Activated CD4-positive, alpha-beta T cell treated with anti-CD3 and anti-CD28 coated beads, Interleukin-2, amount 50 U/mL, for 16 hours (primary cell): ENCODE measurements at places on chromosomes 4 and X.

DNA sequence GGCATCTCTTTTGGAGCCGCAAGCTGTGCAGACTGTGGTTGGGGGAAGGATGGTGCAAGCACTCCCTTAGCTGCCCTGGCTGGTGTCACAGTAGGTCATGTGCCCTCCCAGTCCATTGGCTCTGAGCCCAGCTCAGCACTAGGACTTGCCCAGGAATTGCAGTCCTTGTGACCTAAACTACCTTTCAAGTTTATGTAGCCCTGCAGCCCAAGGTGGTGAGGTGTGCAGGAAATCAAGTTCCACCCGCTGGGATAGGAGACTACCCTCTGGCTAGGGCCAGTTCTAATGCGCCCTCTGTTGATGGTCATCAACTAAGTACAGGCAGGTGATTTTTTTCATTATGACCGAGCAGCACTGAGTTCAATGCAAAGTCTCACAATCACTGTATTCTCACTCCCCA lies 335.2 kb downstream of the UBE2NL start:
- peak; percentile 1 for DNase-seq

GRCh38 chrX:38570396-38570795 lies 9.1 kb downstream of the TSPAN7 start:
- DNase-seq = no peak

GRCh38 chr4:76830612-76830963 lies 67.4 kb downstream of the SOWAHB start:
- no peak for DNase-seq

- DNase-seq = peak; percentile 60
Observed at GRCh38 chr4:169416997-169417396, 146.2 kb upstream of the SH3RF1 start.

DNA sequence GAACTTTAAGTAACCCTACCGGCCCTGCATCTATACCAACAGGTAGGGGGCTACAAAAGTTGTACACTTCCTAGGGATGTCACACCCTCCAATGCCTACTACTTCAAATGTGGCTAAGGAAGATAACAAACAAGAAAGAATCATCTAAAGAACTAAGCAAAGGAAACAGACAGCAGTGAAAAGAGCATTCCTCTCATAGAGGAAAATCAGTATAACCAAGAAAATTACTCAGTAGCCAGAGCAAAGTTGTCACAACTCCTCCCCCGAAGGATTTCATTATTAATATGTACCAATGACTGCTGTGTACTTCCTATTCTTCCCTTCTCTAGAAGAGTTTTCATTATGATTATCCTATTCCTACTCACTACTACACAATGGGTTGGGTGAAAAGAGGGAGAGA lies 12.6 kb downstream of the ANKRD17 start:
- no peak for DNase-seq

GRCh38 chrX:96006281-96006680 lies 678.4 kb upstream of the DIAPH2 start:
- DNase-seq = no peak

- DNase-seq = no peak
Observed at GRCh38 chrX:46866726-46867125, 29.9 kb downstream of the RP2 start.

DNA sequence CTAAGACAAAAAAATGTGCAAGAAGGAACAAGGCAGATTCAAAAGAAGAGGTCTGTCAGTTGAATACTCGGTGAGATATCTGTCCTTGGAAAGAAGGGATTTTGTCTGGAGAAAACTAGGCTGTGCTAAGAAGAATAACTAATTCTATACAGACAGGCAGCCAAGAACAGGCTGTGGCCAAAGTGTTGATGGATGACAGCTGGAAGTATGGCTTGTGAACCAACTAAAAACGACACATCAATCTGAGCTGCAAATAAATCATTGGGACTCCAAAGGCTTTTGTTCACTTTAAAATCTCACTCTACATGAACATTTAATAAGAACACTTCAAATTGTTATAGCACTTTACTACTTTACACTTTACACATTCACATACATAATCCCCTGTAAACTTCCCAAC lies 70.5 kb upstream of the IGSF1 start:
- no peak for DNase-seq

DNA sequence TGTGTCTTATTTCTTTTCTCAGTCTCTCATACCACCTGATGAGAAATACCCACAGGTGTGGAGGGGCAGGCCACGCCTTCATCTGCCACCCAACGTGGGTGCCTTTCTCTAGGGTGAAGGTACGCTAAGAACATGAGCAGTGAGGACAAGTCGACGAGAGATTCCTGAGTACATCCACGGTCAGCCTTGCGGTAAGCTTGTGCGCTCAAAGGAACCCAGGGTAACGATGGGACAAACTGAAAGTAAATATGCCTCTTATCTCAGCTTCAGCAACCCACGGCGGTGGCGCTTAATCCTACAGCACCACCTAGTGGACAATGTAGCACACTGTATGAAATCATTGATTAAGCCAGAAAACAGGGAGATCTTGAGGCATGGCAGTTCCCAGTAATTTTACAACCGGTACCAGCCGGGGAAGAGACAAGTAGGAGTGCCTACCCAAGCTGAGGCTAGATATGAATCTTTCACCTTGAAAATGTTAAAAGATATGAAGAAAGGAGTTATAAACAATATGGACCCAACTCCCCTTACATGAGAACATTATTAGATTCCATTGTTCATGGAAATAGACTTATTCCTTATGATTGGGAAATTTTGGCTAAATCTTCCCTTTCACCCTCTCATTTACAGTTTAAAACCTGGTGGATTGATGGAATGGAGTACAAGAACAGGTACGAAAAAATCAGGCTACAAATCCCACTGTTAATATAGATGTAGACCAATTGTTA lies 63.0 kb downstream of the ZNF732 start:
- DNase-seq = peak; percentile 63

DNA sequence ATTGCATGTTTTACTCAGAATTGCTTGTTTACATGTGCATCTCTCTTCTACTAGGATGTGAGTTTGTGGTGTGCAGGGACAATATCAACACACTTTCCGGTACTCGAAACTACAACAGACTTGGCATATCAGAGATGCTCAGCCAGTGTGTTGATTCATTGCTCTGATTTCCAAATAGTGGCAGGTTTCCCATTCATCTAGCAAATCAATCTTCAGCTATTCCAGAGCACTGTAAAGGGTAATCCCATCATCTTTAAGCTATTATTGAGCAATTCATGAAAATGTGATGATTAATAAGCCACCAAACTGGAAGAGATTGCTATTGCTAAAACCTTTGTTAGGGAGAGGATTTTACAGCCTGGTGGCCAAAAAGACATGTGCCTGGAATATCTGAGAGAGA lies 574.2 kb upstream of the CPEB2 start:
- DNase-seq = no peak

DNA sequence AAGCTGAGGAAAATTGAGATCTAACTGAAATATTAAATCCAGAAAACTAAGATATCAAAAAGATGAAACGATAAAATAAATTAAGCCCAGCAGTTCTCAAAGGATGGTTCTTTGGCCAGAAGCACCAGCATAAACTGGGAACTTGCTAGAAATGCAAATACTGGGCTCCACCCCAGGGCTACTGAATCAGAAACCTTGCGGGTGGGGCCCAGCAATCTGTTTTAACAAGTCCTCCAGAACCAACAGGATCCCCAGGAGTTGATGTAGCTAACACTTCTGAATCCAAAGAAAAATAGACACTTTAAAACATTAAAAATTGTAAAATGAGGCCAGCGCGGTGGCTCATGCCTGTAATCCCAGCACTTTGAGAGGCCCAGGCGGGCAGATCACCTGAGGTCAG lies 14.1 kb upstream of the TMEM154 start:
- no peak for DNase-seq

DNA sequence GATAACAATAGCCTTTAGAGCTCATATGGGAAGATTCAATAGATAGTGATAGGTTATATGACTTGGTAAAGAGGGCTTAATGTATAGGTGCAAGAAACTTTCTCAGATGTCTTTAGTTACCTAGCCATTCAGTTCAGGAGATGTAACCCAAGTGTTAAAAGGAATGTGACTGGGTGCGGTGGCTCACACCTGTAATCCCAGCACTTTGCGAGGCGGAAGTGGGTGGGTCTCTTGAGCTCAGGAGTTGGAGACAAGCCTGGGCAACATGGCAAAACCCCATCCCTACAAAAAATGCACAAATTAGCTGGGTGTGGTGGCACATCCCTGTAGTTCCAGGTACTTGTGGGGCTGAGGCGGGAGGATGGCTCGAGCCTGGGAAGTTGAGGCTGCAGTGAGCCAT lies 7.9 kb downstream of the TET2 start:
- DNase-seq = no peak

DNA sequence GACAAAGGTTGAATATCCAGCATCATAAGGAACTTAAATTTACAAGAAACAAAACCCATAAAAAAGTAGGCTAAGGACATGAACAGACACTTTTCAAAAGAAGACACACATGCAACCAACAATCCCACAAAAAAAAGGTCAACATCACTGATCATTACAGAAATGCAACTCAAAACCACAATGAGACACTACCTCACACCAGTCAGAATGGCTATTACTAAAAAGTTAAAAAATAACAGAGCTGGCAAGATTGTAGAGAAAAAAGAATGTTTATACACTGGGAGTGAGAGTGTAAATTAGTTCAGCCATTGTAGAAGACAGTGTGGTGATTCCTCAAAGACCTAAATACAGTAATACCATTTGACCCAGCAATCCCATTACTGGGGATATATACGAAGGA lies 474.7 kb downstream of the TRIML1 start:
- no peak for DNase-seq

DNA sequence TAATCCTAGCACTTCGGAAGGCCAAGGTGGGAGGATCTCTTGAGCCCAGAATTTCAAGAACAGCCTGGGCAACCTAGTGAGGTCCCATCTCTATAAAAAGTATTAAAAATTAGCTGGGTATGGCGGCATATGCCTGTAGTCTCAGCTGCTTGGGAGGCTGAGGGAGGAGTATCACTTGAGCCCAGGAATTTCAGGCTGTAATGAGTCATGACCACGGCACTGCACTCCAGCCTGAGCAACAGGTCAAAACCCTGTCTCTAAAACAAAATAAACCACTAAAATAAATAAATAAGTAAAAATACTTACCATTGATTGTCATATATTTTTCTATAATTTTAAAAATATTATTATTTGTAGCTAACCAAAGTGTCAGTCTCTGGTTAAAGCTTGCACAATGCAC lies 315.6 kb upstream of the SMIM31 start:
- DNase-seq = no peak

GRCh38 chr4:78568640-78569305 lies 17.2 kb downstream of the ANXA3 start:
- no peak for DNase-seq

DNA sequence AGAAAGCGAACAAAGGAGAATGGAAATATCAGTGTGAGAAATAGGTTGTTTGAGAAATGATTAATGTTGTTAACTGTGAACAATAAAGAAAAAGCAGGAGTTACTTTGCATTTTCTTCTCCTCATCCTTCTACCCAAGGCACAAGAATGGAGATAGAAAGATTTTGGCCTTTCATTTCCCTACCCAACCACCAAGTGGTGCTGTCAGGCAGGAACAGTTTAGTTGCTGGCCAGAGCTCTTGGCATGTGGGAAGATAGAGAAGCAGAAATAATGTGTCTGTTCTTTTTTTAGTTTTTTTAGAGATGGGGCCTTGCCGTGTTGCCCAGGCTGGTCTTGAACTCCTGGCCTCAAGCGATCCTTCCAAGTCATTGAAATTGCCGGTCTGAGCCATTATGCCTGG lies 12.8 kb downstream of the HOPX start:
- no peak for DNase-seq

DNA sequence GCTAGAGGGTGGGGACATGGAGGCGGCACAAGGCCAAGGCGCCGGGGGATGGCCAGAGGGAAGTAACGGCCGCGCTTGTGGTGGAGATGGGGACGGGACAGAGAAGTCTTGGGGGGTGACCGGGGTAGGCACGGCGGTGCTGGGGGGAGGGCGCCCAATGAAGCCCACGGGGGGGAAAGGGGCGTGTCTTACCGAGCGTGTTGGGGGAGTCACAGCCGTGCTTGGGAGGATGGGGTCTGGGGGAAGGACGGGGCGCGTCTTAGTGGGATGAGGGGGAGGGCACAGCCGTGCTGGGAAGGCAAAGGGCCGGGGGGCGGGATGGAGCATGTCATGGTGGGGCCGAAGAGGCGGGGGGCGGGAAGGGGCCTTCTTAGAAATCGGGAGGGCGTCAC lies 952 bp downstream of the ARSD start:
- no peak for DNase-seq

GRCh38 chrX:136754651-136755050 lies 26.1 kb downstream of the ARHGEF6 start:
- DNase-seq = no peak

DNA sequence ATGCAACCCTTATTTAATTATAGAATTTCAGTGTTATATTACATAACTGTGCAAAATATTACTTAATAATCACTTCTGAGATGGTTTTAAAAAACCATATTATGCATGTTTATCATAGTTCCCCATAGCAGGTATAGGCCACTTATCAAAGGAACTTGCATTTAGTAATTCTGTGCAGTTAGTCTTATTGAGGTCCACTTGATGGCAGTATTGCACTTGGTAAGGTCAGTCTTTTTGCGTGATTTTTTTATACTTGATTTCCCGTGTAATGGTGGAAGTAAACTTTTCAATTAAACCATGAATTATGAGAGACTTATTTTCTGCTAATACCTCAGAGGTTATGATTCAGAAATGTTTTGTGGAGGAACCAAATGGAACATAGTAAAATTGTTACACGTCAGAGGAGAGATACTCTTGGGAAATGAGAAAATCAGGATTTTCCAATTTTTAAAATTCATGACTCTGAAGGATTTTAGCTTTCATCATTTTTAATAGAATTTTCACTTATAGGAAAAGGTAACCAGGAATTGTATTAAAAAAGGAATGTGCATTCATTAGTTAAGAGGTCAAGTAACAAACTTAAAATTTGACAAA lies 230.0 kb downstream of the CCSER1 start:
- DNase-seq = peak; percentile 2

DNA sequence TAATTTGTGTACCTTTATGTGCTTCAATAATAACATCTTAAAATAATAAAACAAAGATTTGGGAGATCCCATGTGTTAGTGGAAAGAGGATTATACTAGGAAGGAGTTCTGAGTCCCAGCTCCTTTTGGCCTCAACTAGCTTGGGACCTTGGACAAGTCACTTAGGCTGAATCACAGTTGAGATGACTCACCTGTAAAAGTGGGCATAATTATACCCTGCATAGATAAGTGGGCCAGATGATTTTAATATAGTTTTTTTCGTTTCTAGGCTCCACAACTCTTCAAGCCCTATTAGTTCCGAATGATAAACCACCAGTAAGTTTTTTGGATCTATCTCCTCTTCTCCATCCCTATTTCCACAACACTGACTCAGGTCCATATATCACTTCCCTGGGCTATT lies 131.8 kb downstream of the ENOX2 start:
- DNase-seq = no peak

GRCh38 chr4:150268444-150268843 lies 190.2 kb downstream of the DCLK2 start:
- no peak for DNase-seq

- DNase-seq = no peak
Observed at GRCh38 chr4:113531572-113531971, 230.0 kb downstream of the CAMK2D start.

DNA sequence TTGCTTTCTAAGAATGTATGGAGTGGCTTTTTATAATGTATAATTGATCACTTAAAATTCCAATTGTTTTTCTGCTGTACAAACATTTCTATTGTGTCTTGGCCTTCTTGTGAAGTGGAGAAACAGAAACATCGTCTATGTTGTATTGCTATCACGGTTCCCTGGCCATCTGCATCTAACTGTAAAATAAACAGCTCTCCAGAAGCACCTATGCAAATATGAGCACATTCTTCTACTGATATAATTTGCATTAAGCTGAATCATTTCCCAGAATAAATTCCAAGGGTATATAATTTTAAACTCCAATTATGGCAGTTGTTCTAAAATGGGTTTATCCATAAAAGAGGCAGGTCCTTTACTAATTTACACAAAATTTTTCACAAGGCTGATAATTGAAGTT lies 261.6 kb upstream of the STS start:
- no peak for DNase-seq
